ENCODE measurements at places on chromosomes 1 and 21. TPM values are rescaled to one million over a fixed set of nuclear protein-coding genes. Genes with fewer than 3 reads are reported as not detected.

Gene GUCA2A
- not detected for total RNA-seq

DNA sequence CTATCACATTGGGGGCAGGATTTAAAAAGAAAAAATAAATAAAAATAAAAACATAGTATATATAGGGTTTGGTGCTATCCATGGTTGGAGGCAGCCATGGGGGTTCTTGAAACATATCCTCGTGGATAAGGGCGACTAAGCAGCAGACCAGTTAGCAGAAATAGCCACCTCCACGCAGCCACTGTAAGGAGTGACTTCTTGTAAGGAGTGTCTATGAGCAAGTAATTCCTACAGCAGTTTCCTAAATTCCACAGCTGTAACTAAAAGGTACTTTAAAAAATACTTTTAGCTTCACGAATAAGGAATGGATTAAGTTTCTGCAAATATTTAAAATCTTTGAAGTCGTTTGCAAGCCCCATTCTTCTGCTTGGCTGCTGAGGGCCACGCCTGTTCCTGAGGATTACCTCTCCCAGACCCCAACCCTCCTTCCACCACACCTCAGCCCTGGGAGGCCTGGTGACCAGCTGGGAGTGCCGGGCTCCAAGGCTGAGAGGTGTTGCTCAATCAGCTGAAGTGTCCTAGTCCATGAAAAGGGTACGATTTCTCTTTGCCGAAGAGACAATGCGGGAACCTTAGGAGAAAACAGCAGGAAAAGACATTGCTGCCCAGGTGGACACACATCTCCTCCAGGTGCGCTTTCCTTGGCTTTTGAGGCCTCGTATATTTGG, 115.3 kb downstream of the ADSS2 start:
- H3K4me3 ChIP-seq: no peak overlapping the region
- H3K36me3 ChIP-seq: no peaks in the 10 kb centered on the region
- peaks cover 23% of the 10 kb centered on the region for H3K27me3 ChIP-seq
- H3K27ac ChIP-seq: no peak overlapping the region
- peaks cover 34% of the 10 kb centered on the region for H3K4me1 ChIP-seq
- DNase-seq: no peak

- DNase-seq: no peak
- no peak overlapping the region for H3K4me3 ChIP-seq
- H3K27me3 ChIP-seq: peaks cover 5% of the 10 kb centered on the region
- no peaks in the 10 kb centered on the region for H3K4me1 ChIP-seq
Measured at GRCh38 chr1:183936791-183937190, 100.7 kb downstream of the COLGALT2 start.

- H3K36me3 ChIP-seq: no peaks in the 10 kb centered on the region
- H3K27me3 ChIP-seq: no peaks in the 10 kb centered on the region
- H3K4me1 ChIP-seq: no peaks in the 10 kb centered on the region
- peak overlapping the region; percentile 4 for H3K27ac ChIP-seq
- H3K4me3 ChIP-seq: no peak overlapping the region
Measured at GRCh38 chr21:39479164-39479813, 27.5 kb downstream of the SH3BGR start.

DNA sequence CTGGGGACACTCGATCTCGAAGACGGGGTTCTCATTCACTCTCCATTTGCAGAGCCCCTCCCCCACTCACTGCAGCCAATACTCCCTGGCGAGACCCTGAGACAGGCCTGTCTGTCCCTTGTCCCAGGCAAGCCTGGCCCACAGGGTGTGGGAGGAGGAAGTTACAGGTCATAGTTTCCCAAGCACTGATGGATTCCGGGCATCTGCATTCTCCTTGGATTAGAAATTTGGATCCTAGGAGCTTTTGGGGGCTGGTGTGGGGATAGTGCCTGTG, 11.3 kb downstream of the WNT3A start:
- DNase-seq: no peak
- H3K27me3 ChIP-seq: no peaks in the 10 kb centered on the region
- H3K4me3 ChIP-seq: no peak overlapping the region
- no peaks in the 10 kb centered on the region for H3K4me1 ChIP-seq
- no peaks in the 10 kb centered on the region for H3K36me3 ChIP-seq

Gene CRTC2
- 104 TPM for total RNA-seq

Gene PWP2
- 8.0 TPM for total RNA-seq

DNA sequence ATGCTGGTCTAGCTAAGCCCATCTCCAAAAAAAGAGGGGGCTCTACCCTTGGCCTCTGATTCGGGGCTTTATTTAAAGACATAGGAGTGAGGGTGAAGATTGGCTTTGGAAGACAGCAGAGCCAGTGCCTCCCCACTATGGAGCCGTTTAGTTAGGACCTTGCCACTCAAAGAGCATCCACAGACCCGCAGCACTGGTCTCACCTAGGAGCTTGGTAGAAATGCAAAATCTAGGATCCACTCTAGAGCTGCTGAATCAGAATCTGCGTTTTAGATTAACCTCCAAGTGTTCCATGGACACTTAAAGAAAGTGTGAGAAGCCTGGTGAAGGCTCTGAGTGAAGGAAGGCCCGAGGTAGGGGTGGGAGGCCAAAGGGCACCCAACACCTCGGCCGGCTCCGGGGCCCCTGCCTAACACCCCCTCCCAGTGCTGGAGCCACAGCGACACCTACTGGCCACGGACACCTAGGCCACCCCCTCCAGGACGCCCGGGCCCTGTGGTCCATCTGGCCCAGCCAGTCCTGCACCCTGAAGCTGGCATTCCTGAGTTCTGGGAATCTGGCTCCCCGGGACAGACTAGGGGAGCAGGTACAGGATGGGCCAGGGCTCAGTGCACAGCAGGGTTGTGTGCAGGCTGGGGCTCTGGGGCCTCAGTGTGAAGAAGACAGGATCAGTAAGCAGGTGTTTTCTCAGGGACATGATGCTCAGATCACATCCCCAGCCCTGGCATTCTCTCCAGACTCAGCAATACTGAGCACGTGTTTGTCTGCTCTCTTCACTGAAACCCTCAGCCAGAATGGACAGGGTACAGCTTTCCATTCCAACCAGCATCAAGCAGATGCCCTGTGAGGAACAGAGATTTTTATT, 79.2 kb downstream of the TMEM53 start:
- H3K36me3 ChIP-seq: no peaks in the 10 kb centered on the region
- no peaks in the 10 kb centered on the region for H3K4me1 ChIP-seq
- no peaks in the 10 kb centered on the region for H3K27me3 ChIP-seq
- H3K27ac ChIP-seq: no peak overlapping the region
- no peak overlapping the region for H3K4me3 ChIP-seq
- DNase-seq: peak; percentile 82

Gene ADAM30
- total RNA-seq: not detected

DNA sequence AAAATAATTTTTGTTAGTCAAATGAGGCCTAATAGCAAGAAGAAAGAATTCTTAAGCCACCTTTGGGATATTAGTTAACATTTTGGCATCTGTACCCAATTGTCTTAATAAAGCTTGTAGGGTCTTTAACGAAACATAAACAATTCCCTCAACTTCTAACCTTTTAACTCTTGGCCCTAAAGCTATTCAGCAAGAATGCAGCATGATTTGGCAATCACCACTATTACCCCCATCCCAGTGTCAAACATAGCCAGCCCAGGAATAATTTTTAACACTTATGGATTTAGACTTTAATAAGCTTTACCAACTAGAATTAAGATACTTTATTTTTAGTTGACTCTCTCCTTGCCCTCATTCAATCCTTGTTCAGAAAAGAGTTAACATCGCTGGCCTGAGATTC, 2.5 kb upstream of the SLC16A4 start:
- H3K4me1 ChIP-seq: peaks cover 6% of the 10 kb centered on the region
- no peaks in the 10 kb centered on the region for H3K27me3 ChIP-seq
- peaks cover 22% of the 10 kb centered on the region for H3K36me3 ChIP-seq
- H3K27ac ChIP-seq: no peak overlapping the region
- DNase-seq: no peak
